ENCODE measurements at places on chromosomes 3 and 15.

GRCh38 chr3:39196671-39197356 is 4.4 kb upstream of the XIRP1 start:
- DNase-seq = no peak

- DNase-seq = no peak
These were observed 235.1 kb downstream of the MYRIP start for GRCh38 chr3:40044487-40044886.

- peak; percentile 50 for DNase-seq
These were observed 146.6 kb downstream of the TBL1XR1 start for GRCh38 chr3:177050501-177051237.

GRCh38 chr3:107581230-107581629 is 58.5 kb downstream of the BBX start:
- DNase-seq = no peak

DNA sequence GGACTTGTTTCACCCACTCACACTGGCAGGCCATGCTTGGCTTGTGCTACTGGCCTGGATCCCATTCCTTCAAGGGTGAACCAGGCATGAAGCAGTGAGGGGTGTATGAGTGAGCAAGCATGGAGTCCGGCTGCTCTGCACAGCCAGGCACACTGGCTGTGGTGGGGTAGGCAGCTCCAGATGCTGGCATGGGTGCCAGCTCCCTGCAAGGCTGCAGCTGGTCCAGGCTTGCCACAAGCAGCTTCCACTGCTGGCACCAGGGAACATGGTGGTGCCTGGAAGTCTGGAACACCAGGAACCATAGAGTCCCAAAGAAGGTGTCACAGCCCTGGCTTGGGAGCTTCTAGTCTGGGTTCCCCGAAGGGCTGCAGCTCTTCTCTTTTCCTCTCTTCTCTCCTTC is 395.1 kb downstream of the UNC13C start:
- DNase-seq = no peak

GRCh38 chr3:28576614-28577200 is 228.1 kb upstream of the AZI2 start:
- DNase-seq = no peak

GRCh38 chr3:104575634-104576033 is 791.1 kb upstream of the ALCAM start:
- no peak for DNase-seq

GRCh38 chr3:55636300-55637195 is 149.4 kb upstream of the WNT5A start:
- DNase-seq = no peak

GRCh38 chr3:30082652-30083051 is 523.7 kb upstream of the TGFBR2 start:
- no peak for DNase-seq

GRCh38 chr3:155744010-155744625 is 753 bp downstream of the PLCH1 start:
- DNase-seq = peak; percentile 70

- no peak for DNase-seq
These were observed 599.0 kb downstream of the MAGI1 start for GRCh38 chr3:65439641-65440284.

DNA sequence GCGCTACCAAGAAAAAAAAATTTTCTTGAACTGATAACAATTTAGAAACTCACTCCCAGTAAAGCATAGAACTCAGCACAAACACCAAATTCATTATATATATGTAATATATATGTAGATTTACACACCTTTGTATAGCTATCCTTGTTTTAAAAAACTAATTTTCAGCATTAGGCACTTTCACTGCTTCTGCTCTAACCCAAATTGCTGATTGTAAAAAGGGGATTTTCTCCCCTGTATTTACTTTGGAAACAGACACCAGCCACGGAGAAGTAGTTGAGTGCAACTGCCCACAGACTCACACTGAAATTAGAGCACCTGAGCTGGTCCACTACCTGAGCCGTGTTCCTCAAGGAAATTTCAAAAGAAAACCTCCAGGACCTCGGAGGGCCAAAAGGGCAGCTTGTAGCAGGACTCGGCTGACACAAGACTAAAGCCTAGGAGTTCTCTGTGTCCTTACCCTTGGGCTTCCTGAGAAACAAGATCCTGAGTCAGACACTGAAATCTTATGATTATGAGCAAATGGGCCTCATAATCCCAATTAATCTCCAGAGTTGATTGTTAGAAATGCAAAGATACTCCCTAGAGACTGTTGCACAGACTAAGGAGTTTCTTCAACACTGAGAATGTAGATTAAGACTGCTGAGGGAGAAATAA is 106.0 kb downstream of the TNIK start:
- DNase-seq = no peak

GRCh38 chr3:178097576-178097975 is 438.7 kb upstream of the KCNMB2 start:
- DNase-seq = no peak

- DNase-seq = no peak
These were observed 903.2 kb downstream of the MCTP2 start for GRCh38 chr15:95134431-95135110.

DNA sequence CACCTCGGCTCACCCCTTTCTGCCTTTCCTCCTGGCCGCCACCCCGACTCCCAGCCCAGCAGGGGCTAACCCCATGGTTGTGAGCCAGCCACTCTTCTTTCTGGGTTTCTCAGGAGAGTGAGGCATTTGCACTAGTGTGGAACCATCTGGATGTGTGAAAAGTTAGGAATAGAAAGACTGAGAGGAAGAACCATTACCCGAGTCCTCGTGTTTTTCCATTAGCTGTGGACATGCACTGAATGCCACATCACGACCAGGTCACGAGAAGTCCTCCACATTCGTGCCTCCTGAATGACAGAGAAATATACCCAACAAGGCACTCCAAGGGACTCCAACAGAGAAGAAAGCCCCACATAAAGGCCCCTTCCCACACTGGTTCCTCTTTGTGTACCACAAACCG is 18.0 kb upstream of the RAD18 start:
- no peak for DNase-seq

GRCh38 chr3:111691293-111691909 is 96.3 kb upstream of the ZBED2 start:
- DNase-seq = no peak

DNA sequence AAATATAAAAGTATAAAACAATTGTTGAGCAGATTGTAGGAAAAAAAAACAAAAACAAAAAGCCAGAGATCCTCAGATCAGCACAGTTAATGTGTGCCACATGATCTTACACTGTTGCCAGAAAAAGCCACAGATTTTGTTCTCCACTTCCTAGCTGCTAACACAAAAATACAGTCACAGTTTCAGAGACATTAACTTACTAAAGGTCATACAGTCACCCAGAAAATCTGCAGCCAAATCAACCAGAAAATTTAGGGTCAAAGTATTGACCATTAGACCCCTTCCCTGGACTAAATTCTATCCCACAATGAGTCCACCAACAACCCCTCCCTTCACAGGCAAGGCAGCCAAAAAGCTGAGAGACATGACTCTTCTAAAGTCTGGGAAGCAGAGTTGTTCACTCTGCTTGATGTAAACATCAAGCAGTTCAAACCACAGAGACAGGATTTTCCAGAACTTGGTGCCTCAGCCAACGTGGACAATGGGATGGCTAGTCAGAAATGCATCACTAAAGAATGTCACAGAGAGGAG is 59.1 kb downstream of the SST start:
- no peak for DNase-seq

DNA sequence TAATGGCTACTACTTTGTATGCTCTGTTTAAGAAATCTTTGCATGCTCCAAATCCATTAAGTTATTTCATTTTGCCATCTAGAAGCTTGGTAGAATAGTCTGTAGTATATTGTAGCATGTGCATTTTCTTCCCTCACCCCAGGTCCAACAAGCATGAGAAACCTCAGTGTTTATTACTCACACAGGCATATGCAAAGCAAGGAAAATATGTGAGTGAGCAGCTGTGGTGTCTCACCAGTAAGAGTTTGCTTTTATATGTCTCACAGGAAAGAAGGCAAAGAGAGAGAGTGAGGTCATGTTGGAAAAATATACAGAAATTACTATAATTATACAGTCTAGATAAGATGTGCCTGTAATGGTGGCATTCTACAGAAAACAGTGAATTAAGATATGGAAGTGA is 312.5 kb downstream of the C3orf38 start:
- DNase-seq = no peak

DNA sequence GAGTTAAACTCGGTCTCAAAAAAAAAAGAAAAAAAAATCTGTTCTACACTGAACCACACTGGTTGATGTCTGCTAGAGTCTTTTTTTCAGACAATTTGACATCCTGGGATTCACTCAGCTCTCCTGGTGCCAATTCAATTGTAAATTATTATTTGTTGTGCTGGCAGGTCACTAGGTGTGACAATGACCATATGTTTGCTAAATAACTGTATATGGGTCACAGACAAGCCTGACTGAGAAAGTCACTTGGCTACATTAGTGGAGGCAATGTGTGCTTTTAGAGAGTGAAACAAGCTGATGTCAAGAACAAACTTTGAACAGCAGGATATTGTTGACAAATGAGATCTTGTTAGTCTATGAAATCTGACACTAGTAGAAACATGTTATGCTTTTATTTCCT is 1379.1 kb downstream of the ZPLD1 start:
- DNase-seq = peak; percentile 21

DNA sequence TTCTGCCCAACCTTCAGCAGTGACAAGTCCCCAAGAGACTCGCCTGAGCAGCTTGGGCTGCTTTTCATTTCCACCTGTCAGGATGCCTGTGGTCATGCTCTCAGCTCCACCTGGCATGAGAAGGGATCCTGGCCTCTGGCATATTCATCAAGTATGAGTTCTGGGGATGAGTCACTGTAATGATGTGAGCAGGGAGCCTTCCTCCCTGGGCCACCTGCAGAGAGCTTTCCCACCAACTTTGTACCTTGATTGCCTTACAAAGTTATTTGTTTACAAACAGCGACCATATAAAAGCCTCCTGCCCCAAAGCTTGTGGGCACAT is 3.5 kb downstream of the MYD88 start:
- DNase-seq = no peak

- peak; percentile 35 for DNase-seq
These were observed 66.7 kb upstream of the GATA2 start for GRCh38 chr3:128559486-128560225.

All from NCI-H774 (cell line).